ENCODE measurements at places on chromosomes 1 and 21.

- DNase-seq: no peak
These were observed 4.1 kb downstream of the CRYBG2 start for GRCh38 chr1:26349877-26350244.

GRCh38 chr21:44628707-44629391 is 2.0 kb downstream of the KRTAP10-9 start:
- no peak for DNase-seq

DNA sequence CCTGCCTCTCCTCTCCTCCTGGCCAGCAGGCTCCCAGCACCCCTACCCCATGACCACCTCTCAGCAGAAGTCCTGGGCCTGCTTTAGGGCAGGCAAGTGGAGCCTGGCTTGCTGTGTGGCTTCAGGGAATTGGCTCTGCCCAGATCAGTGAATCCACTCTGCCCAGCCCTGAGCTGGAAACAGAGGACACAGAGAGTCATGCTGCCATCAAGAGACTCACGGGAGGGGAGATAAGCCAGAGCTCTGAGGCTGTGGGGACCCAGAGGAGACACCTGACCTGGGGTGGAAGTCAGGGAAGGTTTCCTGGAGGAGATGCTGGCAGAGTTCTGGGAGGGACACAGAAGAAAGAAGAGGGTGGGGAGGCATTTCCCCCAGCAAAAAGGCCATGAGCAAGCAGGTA is 54.2 kb downstream of the GLIS1 start:
- no peak for DNase-seq

GRCh38 chr1:85629532-85629920 is 49.0 kb downstream of the CCN1 start:
- no peak for DNase-seq

GRCh38 chr1:43345120-43345519 is 7.5 kb downstream of the MPL start:
- DNase-seq: no peak

DNA sequence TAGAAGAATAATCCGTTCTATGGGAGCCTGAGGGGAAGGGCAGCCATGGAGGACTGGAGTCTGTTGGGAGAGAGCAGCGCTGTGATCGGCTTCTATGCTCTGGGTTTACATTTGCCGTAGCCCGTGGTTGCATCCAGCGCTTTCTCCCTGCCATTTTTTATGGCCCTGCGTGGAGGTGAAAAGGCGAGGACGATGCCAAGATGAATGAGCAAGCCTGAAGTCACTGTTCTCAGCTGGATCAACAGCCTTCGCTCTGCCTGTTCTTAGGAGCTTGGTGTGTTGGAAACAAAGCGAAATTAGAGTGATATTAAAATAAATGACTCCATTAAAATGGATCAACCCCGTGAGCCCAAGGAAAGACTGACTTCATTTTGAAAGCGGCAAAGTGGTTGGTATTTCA is 120.2 kb downstream of the KCNJ6 start:
- DNase-seq: no peak

GRCh38 chr1:117607471-117607870 is 1.6 kb downstream of the TENT5C start:
- no peak for DNase-seq

All from stimulated activated CD4-positive, alpha-beta T cell treated with anti-CD3 and anti-CD28 coated beads, Interleukin-2, amount 100 ng/mL, for 24 hours (primary cell).